ENCODE measurements at places on chromosomes 1 and 21. TPM values are rescaled to one million over a fixed set of nuclear protein-coding genes. Genes with fewer than 3 reads are reported as not detected.

Gene MPC2
- total RNA-seq: 33.2 TPM

DNA sequence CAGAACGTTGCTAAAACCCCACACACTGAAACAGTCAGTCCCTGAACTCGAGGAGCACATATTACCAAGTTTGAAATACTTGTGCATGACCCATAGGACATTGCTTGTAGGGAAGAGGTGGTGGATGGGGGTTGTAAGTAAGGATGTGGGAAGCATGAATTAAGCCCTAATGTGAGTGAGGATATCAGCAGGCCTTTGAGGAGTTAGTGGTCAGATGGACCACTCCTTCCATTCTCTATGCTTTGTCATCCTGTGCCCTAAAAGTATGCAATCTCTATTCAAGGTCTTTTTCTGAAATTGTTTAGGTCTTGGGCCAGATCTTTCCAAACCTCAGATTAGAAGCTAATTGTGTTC is 70.9 kb upstream of the SAMSN1 start:
- H3K36me3 ChIP-seq: no peaks in the 10 kb centered on the region
- no peak overlapping the region for H3K4me3 ChIP-seq
- H3K27me3 ChIP-seq: no peaks in the 10 kb centered on the region
- no peak for DNase-seq
- H3K27ac ChIP-seq: no peak overlapping the region

DNA sequence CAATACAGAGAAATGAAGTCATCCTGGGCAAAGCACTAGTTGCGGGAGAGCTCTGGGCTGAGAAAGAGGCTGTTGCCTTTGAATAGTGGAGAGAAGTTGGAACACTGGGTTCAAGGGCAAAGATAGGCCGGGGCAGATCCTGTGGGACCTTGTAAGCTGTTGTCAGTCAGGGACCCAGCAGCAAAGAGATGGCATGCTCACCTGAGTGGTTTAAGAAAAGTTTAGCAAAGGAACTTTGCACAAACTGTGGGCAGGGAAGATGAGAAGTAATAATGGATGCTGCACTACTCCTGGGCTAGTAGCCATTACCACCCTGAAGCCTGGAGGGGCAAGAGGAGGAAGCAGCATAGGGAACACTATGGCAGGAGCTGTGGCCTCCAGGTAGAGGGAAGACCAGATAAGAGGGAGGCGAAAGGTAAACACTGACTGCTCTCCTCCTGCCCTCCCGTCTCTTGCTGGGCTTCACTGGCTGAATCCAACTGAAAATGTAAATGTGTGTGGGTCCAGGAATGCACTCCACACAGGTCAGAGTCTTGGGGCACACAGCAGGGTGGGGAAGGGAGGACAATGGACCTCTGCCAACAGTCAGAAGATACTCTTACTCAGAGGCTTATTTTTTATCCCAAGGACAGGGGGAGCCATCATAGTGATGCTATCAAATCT is 129.2 kb downstream of the PLPP3 start:
- H3K27ac ChIP-seq: no peak overlapping the region
- no peaks in the 10 kb centered on the region for H3K27me3 ChIP-seq
- no peak for DNase-seq
- no peaks in the 10 kb centered on the region for H3K36me3 ChIP-seq

DNA sequence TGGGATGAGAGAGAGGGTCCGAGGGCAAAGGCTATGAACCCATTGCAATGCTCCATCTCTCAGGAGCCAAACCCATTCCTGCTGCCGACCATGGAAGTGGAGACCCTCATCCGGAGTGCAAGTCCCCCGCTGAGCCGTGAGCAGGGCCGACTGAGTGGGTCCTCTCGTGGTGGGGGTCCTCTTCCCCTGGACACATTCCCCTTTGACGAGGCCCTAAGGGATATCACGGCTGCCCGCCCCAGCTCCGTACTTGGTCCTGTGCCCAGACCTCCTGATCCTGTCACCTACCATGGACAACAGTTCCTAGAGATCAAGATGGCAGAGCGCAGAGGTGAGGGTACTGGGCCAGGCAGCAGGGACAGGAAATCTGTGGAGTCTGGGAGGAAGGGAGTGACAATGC is 11.0 kb downstream of the HYI start:
- H3K4me3 ChIP-seq: no peak overlapping the region
- H3K27me3 ChIP-seq: no peaks in the 10 kb centered on the region
- DNase-seq: no peak
- H3K4me1 ChIP-seq: no peaks in the 10 kb centered on the region
- H3K27ac ChIP-seq: no peak overlapping the region

GRCh38 chr1:226062558-226063223 is at the start of gene H3-3A:
Gene H3-3A (plus strand): TSS chr1:226062716. CDS start chr1:226064352, 1,636 bp downstream.
- H3K27ac ChIP-seq: peak within 1 kb of the TSS; percentile 89
- H3K4me1 ChIP-seq: peaks cover 47% of the 10 kb centered on the region
- peaks cover 16% of the 10 kb centered on the region for H3K36me3 ChIP-seq
- H3K4me3 ChIP-seq: peak within 1 kb of the TSS; percentile 84

- H3K27ac ChIP-seq: no peak overlapping the region
- no peak for DNase-seq
- H3K4me3 ChIP-seq: no peak overlapping the region
- no peaks in the 10 kb centered on the region for H3K27me3 ChIP-seq
- H3K36me3 ChIP-seq: no peaks in the 10 kb centered on the region
Observed at GRCh38 chr1:47774986-47775834, 222.0 kb downstream of the TRABD2B start.

GRCh38 chr1:58143972-58144697 is 402.4 kb downstream of the OMA1 start:
- no peak overlapping the region for H3K27ac ChIP-seq
- no peak overlapping the region for H3K4me3 ChIP-seq
- H3K4me1 ChIP-seq: no peaks in the 10 kb centered on the region
- no peaks in the 10 kb centered on the region for H3K27me3 ChIP-seq
- no peak for DNase-seq
- no peaks in the 10 kb centered on the region for H3K36me3 ChIP-seq

Gene SV2A
- 4.3 TPM for total RNA-seq

Gene OR1C1
- total RNA-seq: not detected

Measured in CD4-positive, alpha-beta memory T cell (primary cell).